ENCODE measurements at places on chromosomes 13 and 19.

DNA sequence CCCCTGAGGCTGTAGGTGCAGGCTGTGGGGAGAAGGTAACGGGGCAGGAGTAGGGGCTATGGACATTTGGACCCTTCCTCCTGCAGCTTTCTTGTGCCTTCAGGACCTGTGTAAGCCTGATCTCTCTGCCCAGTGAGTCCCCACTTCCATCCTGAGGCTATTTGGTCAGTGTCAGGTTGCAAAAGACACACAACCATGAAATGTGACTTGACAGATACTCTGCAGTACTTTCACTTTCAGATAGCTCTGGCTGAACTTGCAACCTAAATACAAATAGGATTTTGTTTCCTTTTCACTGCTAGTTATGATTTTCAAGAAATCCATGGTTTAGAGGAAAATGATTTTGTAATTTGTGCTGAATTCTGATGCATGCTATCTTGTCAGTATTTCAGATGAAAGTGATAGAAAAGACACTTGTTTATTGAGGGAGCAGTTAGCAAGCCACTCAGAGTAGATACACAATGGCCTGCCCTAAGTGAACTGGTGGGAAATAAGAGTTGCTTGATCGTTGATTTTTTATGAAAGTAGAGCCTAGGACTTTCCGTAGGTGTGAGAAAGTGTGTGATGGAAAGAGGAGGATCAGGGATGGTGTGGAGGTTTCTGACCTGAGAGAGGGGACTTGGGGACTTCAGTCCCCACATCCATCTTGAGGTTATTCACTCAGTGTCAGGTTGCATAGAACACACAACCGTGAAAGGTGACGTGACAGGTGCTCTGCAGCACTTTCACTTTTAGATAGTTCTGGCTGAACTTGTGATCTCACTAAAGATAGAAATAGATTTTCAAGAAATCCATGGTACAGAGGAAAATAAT is 18.1 kb upstream of the EID2 start:
- no peak for DNase-seq

DNA sequence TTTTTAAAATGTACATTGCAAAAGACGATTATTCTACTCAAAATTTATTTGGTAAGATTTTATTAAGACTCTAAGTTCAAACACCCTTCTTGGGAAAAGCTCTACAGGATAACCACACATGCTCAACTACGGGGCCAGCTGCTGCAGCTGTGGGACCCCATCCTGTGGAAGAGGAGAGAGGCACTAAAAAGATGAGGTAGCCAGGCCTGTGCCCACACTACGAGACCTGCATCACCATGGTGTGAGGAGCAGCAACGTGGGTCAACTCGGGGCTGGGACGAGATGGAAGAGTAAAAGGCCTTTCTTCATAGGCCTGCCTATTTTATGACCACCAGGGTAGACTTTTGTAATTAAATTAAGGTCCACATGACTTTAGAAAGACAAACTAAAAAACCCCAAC is 4.6 kb upstream of the CCNP start:
- no peak for DNase-seq

DNA sequence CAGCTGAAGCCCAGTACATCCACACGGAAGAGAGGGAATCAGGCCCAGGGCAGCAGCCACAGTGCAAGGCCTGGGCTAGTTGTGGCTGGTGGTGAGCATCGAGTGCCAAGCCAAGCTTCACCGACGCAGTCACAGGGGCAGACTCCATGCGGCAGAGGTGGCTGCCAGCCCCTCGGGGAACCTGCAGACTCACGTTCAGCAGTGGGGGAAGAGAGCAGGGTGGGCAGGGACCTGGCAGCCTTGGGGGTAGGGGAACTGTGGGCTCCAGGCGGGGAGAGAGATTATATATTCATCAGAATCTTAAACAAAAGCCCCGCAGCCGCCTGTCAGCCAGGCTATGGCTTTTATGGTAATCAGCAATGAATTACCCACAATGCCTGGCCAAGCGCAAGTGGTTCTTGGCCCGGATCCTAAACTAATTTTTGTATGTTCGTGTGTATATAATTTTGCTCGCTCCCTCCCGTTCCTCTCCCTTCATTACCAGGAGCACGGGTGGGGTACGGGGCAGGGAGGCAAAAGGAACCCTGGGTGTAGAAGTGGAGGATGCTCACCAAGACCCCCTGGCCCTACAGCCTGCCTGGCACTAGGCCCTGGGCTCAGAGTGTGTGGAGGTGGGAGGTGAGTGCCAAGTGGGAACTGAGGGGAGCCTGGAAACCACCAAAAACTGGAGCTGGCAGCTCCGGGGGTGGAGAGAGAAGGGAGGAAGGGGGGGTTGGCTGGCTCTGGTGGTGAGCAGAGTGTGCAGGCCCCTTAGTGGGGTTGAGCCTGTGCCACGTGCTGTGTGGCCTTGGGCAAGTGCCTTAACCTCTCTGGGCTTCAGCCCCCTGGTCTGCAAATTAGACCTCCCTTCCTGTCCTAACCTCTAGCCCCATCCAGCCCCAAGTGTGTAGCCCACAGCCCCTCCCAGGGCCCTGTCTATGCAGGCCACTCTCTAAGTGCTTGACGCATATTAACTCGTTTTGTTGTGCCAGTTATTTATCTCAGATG is 31.9 kb downstream of the PTPRS start:
- peak; percentile 71 for DNase-seq

- no peak for DNase-seq
Observed at GRCh38 chr13:59679254-59679653, 484.5 kb downstream of the DIAPH3 start.

- DNase-seq: no peak
Observed at GRCh38 chr13:49029570-49029969, 53.9 kb downstream of the FNDC3A start.

DNA sequence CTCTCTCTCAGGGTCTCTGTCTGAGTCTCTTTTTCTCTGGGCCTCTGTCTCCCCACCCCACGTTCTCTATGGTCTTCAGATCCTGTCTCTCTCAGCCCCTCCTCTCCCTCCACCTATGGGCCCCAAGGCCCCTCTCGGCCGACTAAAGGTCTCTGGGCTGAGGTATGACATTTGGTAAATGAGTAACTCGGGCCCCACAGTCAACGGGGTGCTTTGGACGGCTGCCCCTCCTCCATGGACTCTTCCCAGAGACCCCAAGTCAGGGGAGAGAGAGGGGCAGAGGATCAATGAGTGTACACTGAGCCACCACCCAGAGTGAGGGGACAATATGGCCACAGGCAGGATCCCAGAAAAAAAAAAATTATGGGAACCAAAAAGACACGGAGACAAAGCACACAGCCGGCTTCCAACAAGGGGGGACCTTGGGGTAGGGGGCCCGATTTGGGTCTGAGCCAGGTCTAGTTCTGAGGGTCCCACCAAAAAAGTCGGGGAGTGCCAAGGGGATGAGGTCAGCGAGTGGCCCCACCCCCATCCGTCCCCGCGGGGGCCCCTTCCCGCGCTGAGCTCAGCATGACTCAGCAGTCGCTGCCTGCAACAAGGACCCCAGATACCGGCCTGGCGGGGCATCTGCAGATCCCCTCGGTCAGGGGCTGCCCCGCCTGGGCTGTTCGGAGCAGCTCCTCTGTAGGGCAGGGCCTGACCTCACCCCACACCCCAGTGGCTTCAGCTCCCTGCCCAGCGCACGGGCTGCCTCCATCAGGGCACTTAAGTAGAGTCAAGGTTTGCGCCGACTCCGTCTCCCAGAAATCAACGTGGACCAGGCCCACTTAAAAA is 1.5 kb upstream of the FTL start:
- peak; percentile 71 for DNase-seq

DNA sequence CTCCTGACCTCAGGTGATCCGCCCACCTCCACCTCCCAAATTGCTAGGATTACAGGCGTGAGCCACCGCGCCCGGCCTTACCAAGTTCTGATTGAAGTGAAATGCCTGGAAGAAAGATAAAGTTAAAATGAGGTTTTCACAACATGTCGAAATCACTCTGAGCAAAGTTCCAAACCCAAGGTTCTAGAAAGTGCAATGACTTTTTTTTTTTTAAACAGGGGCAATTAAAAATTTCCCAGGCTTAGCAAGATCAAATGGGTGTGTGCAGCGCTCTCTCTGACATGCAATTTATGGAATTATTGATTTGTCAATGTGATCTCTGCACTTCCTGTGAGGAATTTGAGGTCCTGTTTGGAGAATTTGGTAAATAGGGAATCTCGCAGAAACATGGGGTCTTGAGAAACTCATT is 12.8 kb upstream of the MAP2K2 start:
- DNase-seq: no peak

DNA sequence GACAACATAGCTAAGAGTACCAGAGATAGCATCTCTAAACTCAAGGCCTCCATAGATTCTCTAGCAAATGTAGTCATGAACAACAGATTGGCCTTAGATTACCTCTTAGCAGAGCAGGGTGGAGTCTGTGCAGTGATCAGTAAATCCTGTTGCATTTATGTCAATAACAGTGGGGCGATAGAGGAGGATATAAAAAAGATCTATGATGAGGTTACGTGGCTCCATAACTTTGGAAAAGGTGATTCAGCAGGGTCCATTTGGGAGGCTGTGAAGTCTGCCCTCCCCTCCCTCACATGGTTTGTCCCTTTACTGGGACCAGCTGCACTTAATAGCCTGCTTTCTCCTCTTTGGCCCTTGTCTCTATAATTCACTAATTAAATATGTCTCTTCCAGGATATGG is 1.4 kb downstream of the ERVV-1 start:
- no peak for DNase-seq

- no peak for DNase-seq
Observed at GRCh38 chr19:5183616-5184015, 157.0 kb downstream of the PTPRS start.

DNA sequence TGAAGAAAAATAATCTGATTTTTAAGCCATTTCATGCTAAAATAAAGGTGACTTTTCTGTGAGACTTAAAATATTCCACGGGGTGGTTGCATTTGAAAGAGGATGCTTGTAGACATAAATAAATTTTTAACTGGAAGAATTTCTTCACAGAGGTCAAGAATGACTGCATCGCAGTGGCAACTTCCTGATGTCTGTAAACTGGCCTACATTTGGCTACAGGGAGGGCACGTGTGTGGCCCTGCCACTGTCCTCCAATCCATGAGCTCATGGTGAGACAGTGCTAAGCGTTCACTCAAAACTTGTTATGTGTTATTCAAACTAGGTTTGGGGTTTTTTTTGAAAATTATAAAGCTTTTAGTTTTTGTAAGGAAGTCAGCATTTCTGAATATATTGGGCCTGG is 1089.3 kb downstream of the EFNB2 start:
- no peak for DNase-seq

DNA sequence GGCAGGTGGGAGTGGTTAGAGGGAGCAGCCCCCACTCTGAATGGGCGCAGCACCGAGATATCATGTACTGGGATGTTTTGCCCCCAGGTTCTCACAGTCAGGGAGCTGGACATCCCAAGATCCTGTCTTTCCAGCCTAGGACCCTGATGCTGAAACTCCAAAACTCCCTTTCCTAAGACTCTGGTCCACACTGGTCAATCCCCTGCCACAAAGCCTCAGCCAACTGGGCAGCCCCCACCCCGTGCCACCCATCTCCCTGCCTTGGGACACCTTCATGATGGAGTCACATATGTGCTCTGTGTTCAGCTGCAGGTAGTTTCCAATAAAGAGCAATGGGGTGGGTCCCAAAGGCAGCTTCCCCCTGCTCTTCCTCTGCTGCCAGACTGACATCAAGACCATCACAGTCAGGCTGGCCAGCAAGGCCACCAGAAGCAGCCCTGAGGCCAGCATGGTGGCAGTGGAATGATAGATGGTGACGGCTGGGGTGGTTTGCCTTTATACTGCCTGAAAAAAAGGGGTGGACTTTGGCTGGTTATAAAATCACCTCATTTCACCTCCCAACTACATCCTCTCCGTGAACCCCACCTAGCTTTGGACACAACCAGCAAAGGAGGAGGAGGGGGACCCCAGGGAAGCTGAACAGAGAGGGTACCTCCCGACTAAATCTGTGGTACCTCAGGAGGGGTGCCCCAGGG is 36.3 kb downstream of the CYP2B6 start:
- DNase-seq: no peak

DNA sequence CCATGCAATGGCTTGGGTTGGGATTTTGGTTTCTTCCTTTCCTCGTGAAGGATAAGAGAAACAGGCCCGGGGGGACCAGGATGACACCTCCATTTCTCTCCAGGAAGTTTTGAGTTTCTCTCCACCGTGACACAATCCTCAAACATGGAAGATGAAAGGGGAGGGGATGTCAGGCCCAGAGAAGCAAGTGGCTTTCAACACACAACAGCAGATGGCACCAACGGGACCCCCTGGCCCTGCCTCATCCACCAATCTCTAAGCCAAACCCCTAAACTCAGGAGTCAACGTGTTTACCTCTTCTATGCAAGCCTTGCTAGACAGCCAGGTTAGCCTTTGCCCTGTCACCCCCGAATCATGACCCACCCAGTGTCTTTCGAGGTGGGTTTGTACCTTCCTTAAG is 24.1 kb downstream of the SPC24 start:
- DNase-seq: no peak

DNA sequence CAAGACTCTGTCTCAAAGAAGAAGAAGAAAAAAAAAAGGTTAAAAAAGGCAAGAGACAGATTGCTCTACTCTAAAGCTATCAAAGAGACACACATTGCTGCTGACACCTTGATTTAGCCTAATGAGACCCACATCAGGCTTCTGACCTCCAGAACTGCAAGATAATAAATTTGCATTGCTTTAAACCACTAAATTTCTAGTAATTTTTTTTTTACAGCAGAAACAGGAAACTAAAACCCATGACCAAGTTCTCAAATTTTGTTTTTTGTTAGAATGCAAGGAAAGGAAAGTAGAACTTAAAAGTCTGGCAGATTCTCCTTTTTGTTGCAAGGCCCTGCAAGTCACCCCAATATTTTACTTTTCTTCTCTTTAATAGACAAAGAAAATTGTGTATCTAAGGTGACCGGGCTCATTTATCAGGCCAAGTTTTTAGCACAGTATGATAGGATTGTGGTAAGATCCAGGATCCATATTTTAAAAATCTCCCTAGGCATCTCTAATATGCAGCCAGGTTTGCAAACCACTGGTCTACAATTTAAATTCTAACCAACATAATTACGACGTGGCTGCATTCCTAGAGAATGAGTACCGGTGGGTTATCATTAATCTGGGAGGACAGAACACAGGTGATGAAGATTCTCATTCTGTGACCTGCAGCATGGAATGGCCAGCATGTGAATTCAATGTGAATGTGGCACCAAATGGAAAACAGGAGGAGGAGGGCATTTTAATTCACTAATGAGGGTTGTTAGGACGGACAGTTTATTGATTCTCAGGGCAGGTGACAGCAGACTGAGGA is 56.7 kb upstream of the MED4 start:
- DNase-seq: no peak

- peak; percentile 78 for DNase-seq
Observed at GRCh38 chr13:77429320-77430142, 102.6 kb upstream of the MYCBP2 start.

DNA sequence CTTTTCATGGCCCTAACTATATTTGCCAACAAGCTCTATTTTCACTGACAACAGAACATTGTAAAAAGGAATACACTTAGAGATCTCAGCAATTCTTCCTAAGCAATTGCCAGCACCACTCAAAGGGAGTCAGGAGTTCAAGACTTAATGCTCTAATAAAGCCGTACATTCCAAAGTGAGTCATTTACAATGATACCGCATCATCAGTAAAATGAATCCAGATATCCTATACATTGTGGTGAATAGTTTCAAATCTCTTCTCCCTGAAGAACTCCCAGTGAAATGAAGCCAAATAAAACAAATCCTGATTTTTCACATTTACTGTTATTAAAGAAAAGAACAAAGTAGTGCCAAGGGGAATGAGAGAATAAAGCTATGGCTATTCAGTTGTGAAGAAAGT is 2898.7 kb upstream of the PCDH20 start:
- DNase-seq: no peak

- peak; percentile 20 for DNase-seq
Observed at GRCh38 chr13:98221234-98221633, 44.2 kb upstream of the RNF113B start.

- DNase-seq: no peak
Observed at GRCh38 chr13:113804703-113805430, 45.8 kb downstream of the TMEM255B start.

All from pons (tissue), 1 donor.